ENCODE measurements at places on chromosomes 2 and 18.

- DNase-seq, result no peak
Observed at GRCh38 chr2:136783856-136784255, 18.5 kb downstream of the THSD7B start.

GRCh38 chr2:106542746-106543359 is 55.7 kb downstream of the CD8B2 start:
- peak; percentile 70 for DNase-seq

DNA sequence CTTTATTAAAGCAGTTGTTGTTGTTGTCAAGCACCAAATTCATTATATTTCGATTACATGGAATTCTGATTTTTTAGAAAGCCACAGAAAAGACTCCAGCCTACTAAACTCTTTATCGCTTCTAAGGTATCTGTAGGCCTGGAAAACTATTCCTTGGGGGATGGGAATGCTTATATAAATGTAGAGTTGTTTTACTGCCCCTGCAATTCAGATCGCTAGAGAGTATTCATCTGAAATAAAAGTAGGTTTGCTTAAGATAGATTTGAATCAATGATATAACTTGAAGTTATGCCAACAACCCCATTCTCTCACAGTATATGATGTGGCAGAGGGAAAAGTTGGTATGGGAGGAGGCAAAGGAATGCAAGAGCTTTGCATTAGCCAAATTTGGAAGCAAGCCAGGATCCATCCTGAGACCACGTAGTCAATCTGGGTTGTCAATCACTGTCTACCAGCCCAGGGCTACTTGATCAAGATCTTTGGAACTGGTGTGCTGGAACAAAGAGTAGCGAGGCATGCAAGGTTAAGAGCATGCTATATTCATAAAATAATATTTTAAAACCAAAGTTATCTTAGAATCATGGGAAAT is 95.9 kb downstream of the LYPD6B start:
- no peak for DNase-seq

DNA sequence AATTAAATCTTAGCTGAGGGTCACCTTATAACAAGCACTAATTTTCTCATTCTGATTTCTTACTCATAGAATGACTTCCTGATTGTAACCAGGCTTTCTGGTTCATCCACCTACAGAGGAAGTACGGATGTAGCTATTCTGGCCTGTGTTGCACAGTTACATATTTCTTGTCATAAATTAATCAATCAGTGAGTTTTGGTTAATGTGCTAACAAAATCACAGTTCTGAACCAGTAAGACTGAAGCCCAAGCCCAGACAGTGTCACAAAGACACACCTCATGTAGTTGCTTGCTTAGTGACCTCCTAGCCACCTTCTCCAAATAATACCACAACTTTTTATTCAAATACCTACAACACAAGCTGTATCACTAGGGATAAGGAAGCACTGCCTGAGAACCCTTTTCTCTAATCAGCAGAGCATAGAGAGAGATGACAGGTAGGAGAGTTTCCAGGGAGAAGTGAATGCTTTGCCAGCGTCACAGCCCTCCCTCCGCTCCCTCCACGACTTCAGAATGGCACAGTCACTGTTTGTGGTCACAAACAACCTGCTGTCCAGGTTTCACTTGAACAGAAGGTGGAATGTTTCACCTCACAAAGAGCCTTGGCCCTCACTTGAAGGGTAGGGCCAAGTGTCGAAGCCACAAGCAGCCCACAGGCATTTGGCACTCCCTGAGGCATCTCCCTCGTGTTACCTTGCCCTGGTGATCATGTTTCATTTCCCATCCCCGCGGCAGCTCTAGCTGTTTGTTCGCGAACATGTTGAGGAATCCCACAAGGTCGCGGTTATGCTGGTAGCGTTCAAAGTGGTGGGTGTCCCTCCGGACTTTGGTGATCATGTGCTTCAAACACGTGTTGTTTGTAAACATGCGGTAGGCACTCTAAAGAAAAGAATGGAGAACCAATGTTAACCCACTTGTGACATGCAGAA is 120.8 kb upstream of the STK17B start:
- peak; percentile 96 for DNase-seq

- DNase-seq, result no peak
Observed at GRCh38 chr2:171482308-171482707, 40.0 kb upstream of the CYBRD1 start.

DNA sequence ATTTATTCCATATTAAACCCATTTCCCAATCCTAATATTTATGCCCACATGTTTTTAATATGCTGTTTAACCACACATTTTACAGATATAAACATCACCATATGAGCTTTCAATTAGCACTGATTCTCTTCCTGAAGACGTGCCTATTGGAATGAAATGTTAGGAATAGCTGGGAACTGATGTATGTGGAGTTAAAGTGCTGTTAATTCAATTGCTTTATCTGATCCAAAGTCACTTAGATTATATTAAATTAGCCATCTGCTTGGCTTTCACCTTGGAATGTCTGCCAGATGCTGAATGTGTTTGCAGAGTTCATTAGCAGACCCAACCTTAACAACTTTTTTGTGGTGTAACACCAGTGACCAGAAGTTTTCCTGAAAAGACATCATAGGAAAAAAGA is 942.9 kb upstream of the KLHL29 start:
- DNase-seq, result no peak

DNA sequence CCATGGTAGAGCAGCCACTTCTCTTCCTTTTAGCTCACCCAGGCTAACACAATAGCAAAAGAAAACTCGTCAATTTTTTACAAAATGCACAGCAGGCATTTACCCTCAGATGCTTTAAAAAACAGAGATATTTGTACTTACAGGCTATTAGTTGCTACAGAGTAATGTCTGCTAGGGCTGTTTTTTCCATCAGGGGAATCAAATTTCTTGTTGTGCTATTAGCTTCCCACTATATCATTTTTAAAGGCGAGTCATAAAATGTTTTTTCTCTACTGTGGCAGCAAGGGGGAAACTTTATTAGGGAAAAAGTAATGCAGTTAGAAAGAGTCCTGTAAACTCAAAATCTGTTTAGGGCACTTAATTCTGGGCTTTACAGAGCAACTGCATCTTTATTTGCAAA is 277.9 kb upstream of the THSD7B start:
- DNase-seq, result no peak

DNA sequence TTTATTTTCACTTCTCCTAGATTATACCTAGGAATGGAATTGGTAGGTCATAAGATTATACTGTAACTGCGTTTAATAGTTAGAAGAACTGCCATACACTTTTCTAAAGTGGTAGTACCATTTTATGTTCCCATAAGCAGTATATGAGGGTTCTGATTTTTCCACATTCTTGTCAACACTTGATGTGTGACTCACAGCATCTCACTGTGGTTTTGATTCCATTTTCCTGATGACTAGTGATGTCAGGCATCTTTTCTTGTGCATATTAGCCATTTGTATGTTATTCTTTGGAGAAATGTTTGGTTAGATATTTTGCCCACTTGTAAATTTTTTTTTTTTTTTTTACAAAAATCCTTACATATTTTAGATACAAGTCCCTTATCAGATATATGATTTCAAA is 2.3 kb downstream of the DCAF17 start:
- DNase-seq, result no peak

GRCh38 chr2:14941151-14941631 is 308.7 kb downstream of the LRATD1 start:
- no peak for DNase-seq

GRCh38 chr18:55465313-55465712 is 122.7 kb downstream of the TCF4 start:
- DNase-seq, result no peak

DNA sequence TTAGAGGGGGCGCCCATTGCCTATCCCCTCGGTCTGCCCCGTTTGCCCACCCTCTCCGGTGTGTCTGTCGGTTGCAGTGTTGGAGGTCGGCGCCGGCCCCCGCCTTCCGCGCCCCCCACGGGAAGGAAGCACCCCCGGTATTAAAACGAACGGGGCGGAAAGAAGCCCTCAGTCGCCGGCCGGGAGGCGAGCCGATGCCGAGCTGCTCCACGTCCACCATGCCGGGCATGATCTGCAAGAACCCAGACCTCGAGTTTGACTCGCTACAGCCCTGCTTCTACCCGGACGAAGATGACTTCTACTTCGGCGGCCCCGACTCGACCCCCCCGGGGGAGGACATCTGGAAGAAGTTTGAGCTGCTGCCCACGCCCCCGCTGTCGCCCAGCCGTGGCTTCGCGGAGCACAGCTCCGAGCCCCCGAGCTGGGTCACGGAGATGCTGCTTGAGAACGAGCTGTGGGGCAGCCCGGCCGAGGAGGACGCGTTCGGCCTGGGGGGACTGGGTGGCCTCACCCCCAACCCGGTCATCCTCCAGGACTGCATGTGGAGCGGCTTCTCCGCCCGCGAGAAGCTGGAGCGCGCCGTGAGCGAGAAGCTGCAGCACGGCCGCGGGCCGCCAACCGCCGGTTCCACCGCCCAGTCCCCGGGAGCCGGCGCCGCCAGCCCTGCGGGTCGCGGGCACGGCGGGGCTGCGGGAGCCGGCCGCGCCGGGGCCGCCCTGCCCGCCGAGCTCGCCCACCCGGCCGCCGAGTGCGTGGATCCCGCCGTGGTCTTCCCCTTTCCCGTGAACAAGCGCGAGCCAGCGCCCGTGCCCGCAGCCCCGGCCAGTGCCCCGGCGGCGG is 1.7 kb downstream of the MYCN start:
- no peak for DNase-seq

DNA sequence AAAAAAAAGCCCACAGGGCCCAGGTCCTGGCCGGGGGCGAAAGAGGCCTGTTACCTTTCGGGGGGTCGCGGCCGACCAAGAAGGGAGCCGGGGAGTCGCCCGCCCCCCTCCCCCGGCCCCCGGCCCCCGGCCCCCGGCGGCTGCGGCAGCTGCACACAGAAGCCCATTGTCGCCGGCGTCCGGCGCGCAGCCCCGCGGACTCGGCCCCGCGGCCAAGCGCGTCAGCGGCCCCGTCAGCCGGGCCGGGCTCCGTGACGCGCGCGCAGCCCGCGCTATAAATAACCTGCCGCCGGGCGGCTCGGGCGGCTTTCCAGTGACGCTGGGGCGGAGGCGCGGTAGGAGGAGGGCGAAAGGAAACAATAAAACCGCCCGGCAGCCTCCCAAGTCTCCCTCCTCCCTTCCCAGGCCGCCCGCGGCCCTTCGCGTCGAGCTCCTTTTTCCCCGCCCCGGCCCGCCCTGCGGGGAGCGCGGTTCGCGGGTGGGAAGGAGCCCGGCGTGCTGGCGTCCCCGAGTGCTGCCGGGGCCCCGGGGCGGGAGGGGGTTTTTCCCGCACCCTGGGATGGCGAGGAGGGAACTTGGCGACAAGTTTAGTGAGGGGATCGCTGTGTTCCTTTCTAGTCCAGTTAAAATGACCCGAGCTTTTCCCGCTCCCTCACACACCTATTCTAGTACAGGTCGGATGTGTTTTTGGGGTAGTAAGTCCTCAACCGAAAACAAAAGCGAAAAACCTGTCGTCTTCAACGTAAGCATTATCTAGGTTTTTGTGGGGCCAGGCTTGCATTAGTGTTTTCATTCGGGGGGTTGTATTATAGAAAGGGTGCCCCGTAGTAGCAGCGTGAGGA is 10.0 kb upstream of the NR4A2 start:
- DNase-seq, result peak; percentile 92

DNA sequence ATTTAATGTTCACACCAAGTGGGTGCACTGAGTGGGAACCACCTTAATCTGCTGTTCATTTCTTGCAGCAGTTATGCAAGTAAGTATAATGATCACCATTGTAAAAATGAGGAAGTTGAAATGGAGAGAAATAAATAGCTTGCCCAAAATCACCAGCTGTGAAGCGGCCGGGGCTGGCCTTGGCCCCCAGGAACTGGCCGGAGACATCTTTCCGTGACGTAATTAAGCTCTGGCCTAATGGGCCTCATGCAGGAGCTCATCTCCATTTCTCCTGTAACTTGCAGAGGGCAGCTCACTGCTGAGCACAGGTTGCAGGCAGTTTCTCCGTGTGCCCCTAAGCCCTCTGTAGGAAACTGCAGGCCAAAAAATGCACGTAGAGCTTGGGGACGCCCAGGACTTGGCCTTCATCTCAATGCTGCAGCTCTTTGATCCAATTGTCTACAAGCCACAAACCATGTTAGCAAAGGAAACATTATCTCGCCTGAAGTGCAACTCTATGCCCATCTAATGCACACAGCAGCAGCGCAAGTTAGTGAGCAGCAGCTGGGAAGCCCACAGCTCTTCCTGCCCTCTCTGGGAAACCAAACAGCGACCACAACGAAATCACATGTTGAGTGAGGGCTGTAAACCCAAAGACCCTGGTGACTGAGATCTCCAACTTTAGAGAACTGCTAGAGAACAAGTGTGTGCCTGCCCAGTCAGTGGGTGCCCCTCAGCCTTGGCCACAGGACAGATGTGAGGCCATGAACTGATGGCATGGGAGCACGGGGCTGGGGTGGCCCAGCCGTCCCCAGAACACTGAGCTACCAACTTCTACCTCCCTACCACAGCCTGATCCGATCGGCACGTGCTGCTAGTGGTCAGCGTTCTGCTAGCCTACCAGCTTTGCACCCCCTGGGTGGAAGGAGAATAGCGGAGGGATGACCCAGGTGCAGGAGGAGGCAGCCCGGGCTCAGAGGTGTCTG is 28.8 kb downstream of the APCDD1 start:
- DNase-seq, result no peak

GRCh38 chr2:240868286-240869108 is at the start of gene AGXT:
TSS of gene AGXT (plus strand) at chr2:240868824. CDS start at chr2:240868866, 42 bp downstream.
- no peak for DNase-seq

DNA sequence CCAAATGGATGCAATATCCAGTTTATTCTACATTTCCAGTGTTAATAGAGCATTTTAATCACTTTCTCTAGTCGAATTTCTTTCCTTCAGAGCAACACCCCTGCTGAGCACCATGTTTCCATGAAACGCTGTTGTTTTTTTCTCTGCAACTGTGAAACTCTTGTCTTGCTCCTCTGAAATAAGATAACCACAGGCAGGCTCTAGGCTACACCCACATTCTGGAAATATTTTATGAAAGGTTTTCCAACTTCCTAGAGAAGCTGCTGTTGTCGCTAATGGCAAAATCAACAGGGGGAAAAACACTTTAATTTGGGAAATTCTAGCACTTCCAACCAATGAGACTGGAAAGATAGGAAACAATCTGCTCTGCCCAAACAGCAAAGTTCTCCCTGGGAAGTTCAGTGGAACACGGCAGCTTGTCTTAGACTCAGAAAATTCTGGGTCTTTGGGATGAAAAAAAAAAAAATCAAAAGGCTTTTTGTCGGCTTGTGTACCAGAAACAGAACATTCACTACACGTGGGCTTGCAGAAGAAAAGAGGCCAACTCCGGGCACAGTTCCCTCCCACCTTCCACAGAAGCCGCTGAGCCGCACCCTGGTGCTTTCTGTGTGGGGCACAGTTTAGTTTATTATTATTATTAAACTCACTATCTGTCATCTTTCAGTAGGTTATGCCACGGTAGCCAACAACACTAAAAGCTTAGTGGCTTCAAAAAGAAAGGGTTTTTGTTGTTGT is 98.7 kb downstream of the MMADHC start:
- no peak for DNase-seq

- DNase-seq, result peak; percentile 28
Observed at GRCh38 chr2:207768866-207769596, 675 bp downstream of the FZD5 start.

- no peak for DNase-seq
Observed at GRCh38 chr2:27148801-27149439, at the start of gene TCF23. TSS of gene TCF23 (plus strand) at chr2:27149004. CDS start at chr2:27149134, 130 bp downstream.

DNA sequence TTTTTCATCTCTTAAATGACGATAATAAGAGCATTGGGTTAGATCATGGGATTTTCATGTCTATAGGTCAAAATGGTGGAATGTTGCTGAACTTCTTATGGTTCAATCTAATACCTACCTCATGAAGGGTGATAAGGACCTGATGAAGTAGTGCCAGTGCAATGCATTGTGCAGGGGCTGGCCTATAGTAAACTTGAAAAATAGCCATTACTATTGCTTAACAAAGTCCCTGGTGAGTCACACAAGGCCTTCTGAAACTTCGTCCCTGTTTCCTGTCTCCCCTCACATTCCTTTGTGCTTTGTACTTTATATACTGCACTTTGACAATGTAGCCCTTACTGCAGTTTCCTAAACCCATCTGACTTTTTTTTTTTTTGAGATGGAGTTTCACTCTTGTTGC is 515.9 kb downstream of the SLC4A3 start:
- no peak for DNase-seq

Data from MM.1S (cell line).